ENCODE measurements at places on chromosomes 3 and 15.

- no peak for DNase-seq
These were observed 9.8 kb downstream of the PLA2G4E start for GRCh38 chr15:42011074-42011473.

DNA sequence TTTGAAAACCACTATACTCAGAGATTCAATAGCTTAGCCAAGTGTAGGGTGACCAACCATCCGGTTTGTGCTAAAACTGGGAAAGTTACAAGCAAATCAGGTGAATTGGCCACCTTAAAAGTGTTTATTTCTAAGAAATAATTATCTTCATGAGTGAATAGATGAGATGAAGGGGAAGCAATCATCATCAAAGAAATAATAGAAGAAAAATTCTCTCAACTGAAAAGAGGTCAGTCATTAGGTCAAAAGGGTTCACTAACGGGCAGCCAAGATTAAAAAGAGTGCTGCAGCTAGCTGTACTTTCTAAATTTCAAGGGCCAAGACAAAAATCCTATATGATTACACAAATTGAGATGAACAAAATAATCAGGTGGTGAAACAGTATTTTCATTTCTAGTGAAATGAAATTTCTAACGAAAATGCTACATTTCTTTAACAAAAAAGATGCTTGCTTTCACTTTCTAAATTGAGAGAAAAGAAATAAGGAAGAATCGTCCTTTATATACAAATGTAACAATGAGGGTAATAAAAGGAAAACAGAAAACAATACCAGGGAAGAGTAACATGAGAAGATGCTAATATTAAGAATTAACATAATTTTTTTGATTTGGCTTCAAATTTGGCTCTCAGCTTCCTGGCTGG lies 34.7 kb upstream of the TSC22D2 start:
- no peak for DNase-seq

GRCh38 chr3:129132097-129132866 lies 10.7 kb upstream of the RAB43 start:
- DNase-seq = no peak

DNA sequence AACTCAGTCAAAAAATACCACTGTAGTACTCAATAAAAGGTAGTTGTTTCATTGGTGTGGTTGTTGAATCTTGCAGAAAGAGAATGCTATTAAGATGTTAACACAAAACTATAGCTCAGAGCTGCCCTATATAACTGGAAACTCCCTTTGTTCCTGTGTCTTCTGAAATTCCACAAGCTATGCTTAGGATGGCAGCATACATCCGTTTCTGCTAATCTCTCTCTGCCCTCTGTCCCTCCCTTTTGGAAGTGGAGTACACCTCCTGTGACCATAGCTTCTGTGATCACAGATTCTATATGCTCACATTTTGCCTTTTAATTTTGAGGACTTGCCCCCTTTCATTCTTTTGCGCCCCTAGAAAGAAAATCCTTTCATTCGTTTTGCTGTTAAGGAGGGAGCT lies 33.7 kb downstream of the ARPP21 start:
- no peak for DNase-seq

DNA sequence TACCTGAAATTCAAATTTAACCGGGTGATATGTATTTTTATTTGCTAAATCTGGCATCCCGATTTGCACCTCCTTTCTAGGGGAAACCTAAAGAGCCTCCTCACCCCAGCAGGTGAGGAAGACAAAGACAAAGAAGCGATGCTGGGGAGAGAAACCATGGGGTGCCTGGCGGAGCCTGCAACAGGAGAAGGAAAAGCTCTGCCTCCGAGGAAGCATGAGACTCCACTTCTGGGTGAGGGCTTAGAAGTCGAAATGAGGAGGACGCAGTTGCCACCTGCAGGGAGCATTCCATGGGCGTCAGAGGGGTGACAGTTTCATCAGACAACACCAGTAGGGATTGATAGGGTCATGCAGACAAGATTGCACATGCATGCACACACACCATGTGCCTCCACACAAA lies 30.5 kb upstream of the LYZL4 start:
- no peak for DNase-seq

GRCh38 chr15:55587321-55588069 lies 650 bp downstream of the PYGO1 start:
- no peak for DNase-seq

- DNase-seq = no peak
These were observed 26.1 kb downstream of the FMN1 start for GRCh38 chr15:33168444-33168843.

DNA sequence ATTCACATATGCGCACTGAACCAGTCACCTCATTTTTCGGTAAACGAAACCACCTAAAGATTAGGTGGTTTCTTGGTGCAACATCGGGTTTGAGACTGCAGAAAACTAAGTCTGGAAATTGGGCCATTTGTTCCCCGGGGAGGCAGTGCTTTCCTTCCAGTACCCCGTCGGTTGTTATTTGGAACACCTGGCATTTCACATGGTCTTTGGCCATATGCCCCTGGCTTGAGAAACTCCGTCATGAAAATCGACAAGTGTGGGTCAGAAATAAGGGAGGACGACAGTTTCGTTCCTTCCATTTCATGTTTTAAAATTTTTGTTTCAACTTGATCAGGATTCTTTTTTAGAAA lies 544 bp upstream of the GATM start:
- no peak for DNase-seq

DNA sequence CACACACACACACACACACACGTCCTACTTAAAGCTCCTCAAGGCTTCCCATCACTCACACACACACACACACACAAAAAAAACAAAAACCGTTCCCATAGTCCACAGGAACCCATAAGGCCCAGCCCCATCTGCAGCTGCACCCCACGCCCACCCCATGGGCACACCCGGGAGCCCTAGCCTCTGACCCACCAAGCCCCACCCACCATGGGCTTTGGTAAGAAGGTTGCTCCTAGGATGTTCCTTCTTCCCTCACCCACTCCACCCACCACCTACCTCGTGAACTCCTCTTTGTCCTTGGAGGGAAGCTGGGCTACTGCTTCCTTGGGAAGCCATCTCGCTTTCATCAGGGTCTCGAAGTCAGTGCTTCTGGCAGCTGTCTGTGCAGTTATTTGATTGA lies 115.1 kb downstream of the TPRA1 start:
- no peak for DNase-seq

GRCh38 chr3:179670311-179670710 lies 17.5 kb downstream of the USP13 start:
- DNase-seq = no peak
